AG04450 (cell line): ENCODE measurements at places on chromosomes 5 and 9. TPM values are rescaled to one million over a fixed set of nuclear protein-coding genes. Genes with fewer than 3 reads are reported as not detected.

Gene FOCAD
- polyA plus RNA-seq = 45.1 and 49.7 TPM in 2 replicates

Gene PSD2
- polyA plus RNA-seq = 0.05 TPM in 1 of 2 replicates, not detected in the other

Gene ECSCR
- polyA plus RNA-seq = 0.82 and 1.1 TPM in 2 replicates

DNA sequence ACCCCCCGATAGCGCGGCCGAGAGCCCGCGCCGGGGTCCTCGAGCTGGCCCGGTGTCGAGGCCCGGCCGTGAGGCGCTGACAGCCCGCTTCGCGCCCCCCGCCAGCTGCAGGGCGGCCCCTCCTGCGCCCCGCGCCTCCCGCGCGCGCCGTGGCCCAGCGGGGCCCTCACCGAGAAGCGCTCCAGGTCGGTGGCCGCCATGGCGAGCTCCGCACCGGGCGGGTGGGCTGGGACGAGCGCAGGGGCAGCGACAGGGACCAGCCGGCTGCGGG is 166 bp downstream of the SEPTIN8 start:
- DNase-seq = no peak

DNA sequence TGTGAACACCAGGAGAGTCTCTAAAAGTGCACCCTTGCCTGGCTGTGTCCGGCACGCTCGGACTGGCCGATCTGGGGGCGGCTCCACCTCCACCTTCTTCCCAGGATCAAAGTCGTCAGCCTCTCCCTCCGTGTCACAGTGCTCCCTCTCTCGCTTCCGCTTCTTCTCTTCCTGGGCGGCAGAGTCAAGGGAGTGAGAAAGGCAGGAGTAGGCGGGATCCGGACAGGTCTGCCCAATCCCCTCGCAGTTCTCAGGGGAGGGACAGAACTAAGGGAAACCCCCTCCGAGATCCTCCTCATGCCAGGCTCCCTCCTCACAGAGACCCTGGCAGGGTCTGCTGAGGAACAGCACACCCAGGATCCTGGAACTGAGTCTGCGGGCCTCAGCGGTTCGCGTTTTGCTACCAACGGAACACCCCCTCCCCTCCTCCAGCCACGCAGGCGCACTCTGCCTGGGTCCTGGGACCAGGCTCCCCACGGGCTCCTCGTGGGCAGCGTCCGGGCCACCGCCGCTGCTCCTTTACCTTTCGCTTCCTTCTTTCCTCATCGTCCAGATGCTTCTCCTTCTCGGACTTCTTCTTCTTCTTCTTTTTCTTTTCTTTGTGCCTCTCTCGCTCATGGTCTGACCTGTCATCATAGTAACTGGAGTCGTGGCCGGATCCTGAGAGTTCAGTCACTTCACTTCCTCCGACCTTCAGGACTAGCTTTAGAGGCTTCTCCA is 1.3 kb downstream of the BRD9 start:
- no peak for DNase-seq

DNA sequence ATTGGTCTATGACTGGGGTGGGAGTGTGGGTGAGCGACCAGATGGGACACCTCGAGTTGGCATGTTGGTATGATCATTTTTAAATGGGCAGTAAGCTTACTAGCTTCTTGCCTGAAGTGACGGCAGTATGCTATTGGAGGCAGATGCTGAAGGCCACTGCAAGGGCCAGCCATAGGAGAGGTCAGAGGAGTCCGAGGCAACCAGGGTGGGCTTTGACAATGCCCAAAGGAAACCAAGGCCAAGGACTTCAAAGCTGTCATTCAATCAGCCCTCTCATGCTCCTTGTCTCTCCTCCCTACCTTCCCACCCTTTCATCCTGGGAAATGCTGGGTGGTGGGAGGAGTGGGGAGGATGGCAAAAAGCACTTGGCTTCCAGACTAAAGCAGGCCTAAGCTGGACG is 57.1 kb upstream of the GLRX start:
- no peak for DNase-seq
